ENCODE measurements at places on chromosomes 4 and X. TPM values are rescaled to one million over a fixed set of nuclear protein-coding genes. Genes with fewer than 3 reads are reported as not detected.

Gene NLGN4X
- total RNA-seq = 0.86 TPM

Gene FAM47E
- total RNA-seq = 0.86 TPM

Gene CXCL1
- total RNA-seq = 17.4 TPM

Gene CXCL8
- total RNA-seq = 294 TPM

Gene FUNDC1
- 13.5 TPM for total RNA-seq

Gene DAPP1
- total RNA-seq = not detected

Gene CTAG1A
- total RNA-seq = not detected

Gene NXF2
- not detected for total RNA-seq

Gene SH3RF1
- 29.3 TPM for total RNA-seq

Gene AFM
- not detected for total RNA-seq

Gene SOWAHD
- total RNA-seq = not detected

Gene MPP1
- 11.7 TPM for total RNA-seq

Gene CNKSR2
- 4.7 TPM for total RNA-seq

Gene VSIG1
- not detected for total RNA-seq

Gene YY2
- 1.6 TPM for total RNA-seq

Gene SPANXA1
- total RNA-seq = not detected

Gene SORCS2
- total RNA-seq = under 0.01 TPM

Gene AMBN
- not detected for total RNA-seq

Gene ATP2B3
- not detected for total RNA-seq

Gene MAGEE1
- total RNA-seq = 0.64 TPM

All from fibroblast of villous mesenchyme (primary cell).